Stimulated activated CD4-positive, alpha-beta T cell treated with anti-CD3 and anti-CD28 coated beads, Interleukin-1b, Interleukin-23, amount 100 ng/mL, for 48 hours (primary cell): ENCODE measurements at places on chromosomes 13 and 19.
A peak's percentile ranks its signal among the peaks of the same experiment; 100 is the strongest.

- DNase-seq, result no peak
Measured at GRCh38 chr19:19202707-19203011, 555 bp downstream of the NR2C2AP start.

- no peak for DNase-seq
Measured at GRCh38 chr19:16201011-16201391, 3.3 kb downstream of the AP1M1 start.

- DNase-seq, result peak; percentile 46
Measured at GRCh38 chr19:45152504-45153338, 8.1 kb downstream of the NKPD1 start.

GRCh38 chr19:20388706-20389225 lies 176.8 kb downstream of the ZNF737 start:
- DNase-seq, result no peak

DNA sequence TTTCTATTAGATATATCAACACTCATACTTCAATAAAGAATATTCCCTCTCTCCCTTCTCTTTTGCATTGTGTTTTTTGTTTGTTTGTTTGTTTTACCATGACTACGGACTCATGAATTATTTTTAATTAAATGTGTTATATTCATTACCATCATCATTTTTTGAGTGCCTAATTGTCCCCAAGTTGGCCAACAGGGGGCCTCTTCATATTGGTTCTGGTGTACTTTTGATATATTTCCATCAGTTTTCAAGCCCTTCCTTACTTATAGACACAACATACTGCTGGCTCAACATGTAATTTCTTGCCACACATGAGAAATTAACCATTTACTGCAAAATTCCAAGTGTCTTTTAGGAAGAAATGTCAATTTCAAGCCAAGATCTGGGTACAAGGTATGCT lies 54.5 kb upstream of the GPC6 start:
- no peak for DNase-seq

DNA sequence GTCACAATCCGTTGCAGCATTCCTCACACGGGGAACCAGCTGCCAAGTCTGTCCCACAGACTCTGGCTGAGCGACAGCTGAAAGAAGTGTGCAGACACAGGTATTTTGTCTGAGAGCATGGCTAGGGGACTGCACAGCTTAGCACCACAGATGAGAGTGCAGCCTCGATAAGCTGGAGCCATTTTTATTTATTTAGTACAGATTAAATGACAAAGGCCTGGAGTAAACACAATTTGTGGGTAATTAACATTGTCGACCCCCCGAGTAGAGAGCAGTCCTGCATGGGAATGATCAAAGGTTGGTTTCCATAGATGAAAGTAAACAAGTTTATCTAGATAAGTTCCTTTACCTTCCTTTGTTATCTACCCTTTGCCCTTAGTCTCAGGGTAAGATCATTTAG lies 836.2 kb downstream of the DACH1 start:
- DNase-seq, result no peak

- DNase-seq, result no peak
Measured at GRCh38 chr13:24249624-24250023, 59.8 kb upstream of the C1QTNF9 start.

DNA sequence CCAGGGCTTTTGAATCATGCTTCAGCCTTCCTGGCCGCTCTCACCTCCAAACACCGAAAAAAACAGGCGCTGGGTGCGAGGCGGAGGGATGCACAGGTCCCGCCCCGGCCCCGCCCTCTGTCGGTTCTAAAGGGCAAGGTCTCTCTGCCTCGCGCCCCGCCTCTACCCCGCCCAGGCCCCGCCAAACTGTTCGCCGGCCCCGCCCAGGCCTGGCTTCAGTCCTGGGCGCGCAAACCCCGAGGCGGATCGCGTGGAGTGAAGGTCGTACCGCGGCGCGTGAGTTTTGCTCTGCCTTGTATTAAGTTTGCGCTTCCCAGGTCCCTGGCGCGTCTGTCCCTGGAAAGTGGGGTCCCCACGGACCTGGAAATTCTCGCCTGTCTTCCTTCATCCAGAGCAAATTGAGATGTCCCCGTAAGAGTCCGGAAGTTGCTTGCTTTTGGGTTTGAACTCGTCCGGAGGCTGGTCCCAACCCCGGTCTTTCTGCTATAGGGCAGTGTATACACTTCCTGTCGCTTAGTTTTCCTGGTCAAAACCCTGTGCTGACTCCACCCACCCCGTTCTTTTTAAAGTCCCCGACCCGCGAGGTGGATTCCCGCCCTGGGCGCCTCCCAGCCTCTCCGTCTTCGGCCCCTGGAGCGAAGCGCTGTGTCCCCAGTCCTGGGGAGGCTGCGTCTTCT lies 8.4 kb downstream of the ZNF808 start:
- peak; percentile 91 for DNase-seq

GRCh38 chr13:32610538-32610937 lies 24.3 kb downstream of the PDS5B start:
- no peak for DNase-seq

DNA sequence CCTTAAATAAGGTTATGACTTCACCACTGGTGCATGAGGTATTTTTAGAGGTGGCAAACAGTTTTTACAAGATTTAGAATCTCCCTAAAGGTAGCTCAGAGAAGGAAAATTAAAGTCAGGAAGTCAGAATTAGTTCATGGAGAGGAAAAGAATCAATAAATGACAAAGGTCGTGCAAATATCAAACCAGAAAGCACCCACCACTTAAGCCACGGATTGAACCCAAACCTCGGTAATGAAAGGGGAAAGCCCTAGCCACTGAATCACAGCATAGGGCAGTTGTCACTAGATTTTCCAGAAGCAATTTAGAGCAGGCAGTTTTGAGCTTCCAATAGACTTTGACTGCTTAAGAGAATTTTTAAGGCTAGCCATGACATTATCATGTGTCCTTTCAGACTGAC lies 1590.4 kb downstream of the SLITRK1 start:
- DNase-seq, result no peak

DNA sequence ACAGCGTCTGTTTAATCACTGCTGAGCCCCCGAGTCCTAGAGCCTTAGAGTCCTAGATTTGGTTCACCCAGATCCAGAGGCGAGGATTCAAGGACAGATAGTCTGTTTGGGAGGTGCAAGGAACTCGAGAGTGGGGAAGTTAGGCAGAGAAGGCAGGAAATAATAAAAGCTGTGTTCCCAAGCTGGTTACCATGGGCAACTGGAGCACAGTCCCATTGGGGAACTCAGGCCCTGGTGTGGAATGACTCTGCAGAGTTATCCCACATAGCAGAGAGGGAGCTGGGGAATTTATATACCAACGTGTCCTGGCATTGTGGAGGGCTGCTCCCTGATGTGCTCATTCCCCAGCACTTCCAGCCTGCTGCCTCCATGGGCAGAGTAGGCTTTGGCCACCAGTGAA lies 9.7 kb downstream of the IGSF23 start:
- DNase-seq, result no peak

- no peak for DNase-seq
Measured at GRCh38 chr13:24263632-24264031, 45.7 kb upstream of the C1QTNF9 start.

GRCh38 chr13:80979035-80979641 lies 638.2 kb upstream of the SPRY2 start:
- peak; percentile 4 for DNase-seq

DNA sequence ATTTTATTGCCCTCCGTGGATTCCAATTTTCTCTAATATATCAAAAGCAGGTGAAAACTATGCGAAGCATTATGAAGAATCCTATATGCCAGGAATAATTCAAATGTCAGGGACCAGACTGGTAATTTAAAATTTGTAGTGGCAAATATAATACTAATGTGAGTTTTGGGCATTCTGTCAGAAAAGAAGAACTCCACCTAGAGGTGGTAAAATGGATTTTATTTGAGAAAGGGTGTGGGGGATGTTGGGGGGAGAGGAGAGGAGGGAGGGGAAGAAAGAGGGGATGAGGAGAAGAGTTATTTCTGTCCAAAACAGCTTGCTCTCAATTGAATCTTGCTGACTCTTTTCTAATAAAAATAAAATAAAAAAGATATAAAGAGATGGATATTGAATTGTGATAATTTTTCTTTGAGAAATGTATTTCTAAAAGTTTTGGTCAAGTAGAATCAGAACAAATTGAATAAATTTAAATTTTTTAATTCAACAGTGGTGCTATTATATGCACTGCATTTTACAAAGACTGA lies 929.3 kb upstream of the SLITRK5 start:
- DNase-seq, result no peak

DNA sequence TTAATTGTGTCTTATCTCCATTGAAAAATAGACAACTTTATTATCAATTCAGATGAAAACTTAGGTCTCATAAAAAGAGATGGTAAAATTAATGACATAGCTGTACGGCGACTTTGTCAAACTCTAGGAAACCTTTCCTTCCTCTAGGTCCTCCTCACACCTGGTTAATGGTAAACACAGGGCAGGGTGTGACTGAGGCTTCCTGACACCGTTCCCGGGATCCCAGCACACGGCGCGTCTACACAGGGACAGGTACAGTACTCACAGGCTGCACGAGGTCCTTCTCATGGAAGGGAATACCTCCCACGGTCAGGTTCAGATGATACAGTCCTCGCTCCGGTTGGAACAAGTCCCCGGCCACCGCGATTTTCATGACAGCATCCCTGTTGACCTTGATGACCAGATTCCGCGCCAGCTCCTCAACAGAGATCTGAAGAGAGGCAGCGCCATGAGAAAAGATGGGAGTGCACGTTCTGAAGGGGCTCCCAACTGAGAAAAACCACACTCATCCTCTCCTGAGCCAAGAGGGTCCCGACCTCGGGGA lies 35.5 kb downstream of the GAS6 start:
- DNase-seq, result no peak

DNA sequence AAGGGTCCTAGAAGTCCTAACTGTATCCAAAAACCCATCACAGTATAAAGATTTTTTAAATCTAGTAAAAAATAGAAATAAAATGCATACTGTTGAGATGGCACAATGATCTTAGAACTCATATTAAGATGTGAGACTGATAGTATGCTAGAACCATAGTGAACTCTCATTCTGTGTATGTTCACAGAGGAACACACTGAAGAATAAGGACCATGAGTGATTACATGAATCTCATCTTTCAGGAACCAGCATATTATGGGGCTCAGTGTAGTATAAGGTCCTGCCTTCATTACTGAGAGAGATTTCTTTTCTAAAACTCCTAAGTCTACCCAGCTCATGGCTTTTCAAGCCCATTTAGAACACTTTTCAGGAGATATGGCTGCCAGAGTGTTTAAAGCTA lies 59.8 kb upstream of the RFC3 start:
- no peak for DNase-seq

GRCh38 chr13:25186187-25186586 lies 14.1 kb upstream of the AMER2 start:
- no peak for DNase-seq

GRCh38 chr13:19810151-19810550 lies 27.4 kb upstream of the PSPC1 start:
- DNase-seq, result no peak

- no peak for DNase-seq
Measured at GRCh38 chr13:79581870-79582315, 100.9 kb downstream of the NDFIP2 start.

DNA sequence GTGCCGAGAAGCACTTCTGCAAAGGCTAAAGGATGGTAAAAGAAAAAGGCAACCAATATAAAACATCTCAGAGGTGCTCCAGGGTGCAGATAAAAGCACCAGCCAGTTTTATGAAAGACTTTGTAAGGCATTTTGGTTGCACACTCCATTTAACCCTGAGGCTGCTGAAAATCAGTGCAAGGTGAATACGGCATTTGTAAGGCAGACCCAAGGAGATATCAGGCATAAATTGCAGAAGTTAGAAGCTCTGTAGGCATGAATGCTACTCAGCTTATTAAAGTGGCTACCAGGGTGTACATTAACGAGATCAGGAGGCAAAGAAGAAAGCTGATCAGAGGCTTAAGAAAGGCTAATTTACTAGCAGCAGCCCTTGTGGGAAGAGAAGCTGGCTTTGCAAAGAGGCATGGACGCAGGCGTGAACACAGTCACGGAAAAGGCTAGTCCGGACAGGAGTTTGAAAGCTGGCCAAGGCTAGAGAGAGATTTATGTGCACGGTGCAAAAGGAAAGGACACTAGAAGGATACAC lies 99.6 kb downstream of the ZNF429 start:
- DNase-seq, result no peak

DNA sequence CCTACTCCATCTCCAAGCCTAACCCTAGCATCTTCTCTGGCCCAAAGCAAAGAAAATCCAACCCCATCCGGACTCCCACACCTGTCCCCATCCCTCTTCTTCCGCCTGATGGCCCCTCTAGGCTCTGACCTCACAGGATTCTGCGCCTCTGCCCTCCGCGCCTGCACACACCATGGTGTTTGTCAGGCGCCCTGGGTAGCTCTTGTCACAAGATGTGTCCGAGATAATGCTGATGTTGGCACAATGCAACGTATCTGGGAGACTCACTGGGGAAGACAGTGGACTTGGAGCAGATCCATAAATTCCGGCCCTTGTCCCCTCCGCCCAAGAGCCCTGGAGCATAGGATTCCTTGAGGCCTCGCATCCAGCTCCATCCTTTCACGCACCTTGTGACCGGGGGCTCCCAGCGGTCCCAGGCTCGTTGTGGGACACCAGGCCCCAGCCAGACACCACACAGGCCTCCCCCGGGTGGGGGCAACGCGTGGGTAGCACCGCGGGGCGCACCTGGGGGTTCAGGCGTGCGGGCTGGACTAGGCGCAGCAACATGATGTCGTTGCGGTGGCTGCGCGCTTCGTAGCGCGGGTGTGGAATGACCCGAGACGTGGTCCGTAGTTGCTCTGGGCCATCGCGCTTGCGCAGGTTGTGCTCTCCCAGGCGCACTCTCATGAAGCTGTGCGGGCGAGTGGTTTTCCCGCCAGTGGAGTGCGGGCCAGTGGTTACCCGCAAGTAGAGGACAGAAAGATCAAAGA lies 3.1 kb upstream of the KLK1 start:
- no peak for DNase-seq

- no peak for DNase-seq
Measured at GRCh38 chr13:85373322-85373721, 425.9 kb downstream of the SLITRK6 start.

DNA sequence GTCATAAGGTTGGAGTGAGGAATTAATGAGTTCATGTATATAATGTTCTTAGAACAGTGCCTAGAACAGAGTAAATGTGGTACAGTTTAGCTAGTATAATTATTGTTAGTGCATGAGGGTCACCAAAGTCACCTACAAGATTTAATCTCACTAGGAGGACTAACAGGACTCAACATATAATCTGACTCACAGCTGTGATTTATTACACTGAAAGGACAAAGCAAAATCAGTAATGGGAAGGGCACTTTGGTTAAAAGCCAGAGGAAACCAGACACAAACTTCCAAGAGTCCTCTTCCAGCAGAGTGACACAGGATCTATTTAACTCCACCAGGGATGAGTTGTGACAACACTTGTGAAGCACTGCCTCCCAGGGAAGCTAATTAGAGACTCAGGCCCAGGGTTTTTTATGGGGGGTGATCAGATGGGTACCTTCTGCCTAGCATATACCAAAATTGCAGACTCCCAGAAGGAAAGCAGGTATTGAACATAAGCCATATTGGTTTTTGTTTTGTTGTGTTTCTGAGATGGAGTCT lies 341.2 kb upstream of the DACH1 start:
- DNase-seq, result no peak
